ENCODE measurements at places on chromosomes 6 and 20.
A peak's percentile ranks its signal among the peaks of the same experiment; 100 is the strongest.

DNA sequence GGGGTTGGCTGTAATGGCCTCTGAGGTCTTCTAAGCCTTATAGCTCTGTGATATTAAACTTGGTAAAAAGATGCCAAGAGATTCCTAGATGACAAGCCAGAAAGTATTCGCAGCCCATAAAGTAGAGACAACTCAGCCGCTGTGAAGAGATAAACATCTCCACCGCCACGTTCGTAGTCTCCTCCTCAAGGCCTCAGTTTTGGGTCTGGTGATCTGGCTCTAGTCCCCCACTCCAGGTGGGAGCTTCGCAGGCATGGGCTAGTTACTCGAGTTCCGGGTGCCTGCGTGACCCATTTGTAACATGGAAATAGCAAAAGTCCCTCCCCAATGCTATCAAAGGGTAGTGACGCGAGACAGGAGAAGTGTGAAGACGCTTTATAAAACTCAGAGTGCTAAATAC is 28.3 kb upstream of the AFDN start:
- DNase-seq, result no peak

DNA sequence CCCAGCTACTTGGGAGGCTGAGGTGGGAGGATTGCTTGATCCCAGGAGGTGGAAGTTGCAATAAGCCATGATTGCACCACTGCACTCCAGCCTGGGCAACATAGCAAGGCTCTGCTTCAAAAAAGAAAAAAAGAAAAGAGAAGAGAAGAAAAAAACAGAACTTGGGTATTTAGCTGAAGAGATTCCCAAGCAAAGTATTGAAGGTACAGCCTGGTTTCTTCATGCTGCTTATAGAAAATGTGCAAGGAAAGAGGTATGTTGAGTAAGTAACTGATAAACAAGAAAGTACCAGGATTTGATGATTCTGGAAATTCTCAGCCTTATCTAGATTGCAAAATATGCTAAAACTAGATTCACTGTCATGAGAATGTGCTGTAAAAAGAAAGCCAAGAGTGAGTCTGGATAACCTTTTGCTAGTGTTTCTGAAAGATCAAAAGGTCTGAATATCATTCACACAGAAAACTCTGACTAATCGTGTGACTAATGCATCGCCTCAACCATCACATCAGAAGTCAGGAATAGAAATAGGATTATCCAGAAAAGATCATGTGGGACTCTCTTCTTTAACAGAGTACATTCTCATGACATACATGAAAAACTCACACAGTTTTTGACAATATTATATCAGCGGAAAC is 32.4 kb upstream of the NOP56 start:
- no peak for DNase-seq

GRCh38 chr6:160015778-160016684 is 47.1 kb downstream of the IGF2R start:
- no peak for DNase-seq

GRCh38 chr6:3594201-3594600 is 137.4 kb upstream of the SLC22A23 start:
- DNase-seq, result no peak

- DNase-seq, result peak; percentile 81
Measured at GRCh38 chr6:26195924-26196845, 109.0 kb downstream of the HFE start.

- peak; percentile 90 for DNase-seq
Measured at GRCh38 chr6:4135665-4136353, 434 bp upstream of the ECI2 start.

DNA sequence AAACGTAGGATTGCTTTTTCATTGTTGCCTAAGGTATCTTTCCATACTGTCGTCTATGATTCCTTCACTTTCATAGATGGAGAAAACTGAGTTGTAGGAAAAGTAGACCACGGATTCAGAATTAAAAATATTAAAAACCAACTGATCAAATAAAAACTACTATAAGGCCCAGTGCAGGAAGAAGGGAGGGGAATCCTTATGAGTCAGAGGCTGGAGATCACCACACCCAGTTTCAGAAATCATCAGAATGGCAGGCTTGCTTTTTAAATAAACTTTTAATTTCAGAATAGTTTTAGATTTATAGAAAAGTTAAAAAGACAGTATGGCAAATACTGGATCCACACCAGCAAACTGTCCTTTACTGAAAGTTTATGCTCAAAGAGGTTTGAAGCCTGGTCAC is 32.0 kb upstream of the POPDC3 start:
- DNase-seq, result no peak

DNA sequence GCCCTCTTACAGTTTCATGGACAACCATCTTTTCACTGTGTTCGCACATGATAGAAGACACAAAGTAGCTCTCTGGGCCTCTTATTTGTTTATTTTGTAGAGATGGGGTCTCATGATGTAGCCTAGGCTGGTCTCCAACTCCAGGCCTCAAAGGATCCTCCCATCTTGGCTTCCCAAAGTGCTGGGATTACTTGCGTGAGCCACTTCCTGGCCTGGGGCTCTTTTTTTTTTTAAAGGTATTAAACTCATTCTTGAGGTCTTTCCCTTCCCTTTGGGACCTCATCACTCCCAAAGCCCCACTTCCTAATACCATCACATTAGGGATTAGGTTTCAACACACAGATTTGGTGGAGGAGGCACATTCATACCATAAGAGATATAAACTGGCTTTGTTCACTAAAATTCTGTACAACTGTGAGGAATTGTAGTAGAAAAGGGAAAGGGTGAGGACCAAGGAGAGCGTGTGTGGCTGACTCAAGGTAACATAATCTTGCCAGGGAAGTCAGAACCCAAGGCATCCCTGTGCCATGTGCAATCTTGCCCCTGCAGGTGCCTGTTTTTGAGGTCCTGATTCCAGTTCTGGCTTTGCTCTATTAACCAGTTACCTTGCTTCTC is 45.5 kb downstream of the EIF2S2 start:
- no peak for DNase-seq

GRCh38 chr6:122075084-122075838 is 324.2 kb upstream of the HSF2 start:
- DNase-seq, result no peak

DNA sequence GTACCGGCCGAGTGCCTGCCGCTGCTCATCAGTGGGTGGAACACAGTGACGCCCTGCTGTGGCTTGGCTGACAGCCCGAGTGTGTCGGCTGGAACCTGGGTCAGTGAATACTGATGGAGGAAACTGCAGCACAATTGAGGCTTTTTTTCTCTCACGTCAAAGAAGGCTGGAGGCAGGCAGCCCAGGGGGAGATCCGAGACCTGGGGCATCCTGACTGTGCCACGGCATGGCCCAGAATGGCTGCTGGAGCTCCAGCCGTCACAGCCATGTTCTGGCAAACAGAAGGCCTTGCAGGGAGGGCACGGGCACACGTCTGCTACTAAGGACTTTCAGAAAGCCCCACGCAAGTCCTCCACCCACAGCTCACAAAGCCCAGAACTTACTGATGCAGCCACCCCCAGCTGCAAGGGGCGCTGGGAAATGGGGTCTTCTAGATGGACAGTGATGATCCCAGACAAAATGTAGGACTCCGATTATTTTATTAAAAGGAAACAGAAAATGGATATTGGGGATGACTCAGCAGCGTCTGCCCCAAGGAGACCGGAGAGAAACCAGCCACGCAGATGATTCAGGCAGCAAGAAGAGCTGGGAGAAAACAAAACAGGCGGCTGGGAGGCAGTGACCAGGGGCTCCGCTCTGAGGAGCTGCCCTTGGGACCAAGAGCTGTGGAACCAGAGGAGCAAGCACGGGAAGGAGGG is 140.0 kb downstream of the TAF4 start:
- DNase-seq, result no peak

- DNase-seq, result no peak
Measured at GRCh38 chr20:20744170-20744725, 31.8 kb upstream of the RALGAPA2 start.

DNA sequence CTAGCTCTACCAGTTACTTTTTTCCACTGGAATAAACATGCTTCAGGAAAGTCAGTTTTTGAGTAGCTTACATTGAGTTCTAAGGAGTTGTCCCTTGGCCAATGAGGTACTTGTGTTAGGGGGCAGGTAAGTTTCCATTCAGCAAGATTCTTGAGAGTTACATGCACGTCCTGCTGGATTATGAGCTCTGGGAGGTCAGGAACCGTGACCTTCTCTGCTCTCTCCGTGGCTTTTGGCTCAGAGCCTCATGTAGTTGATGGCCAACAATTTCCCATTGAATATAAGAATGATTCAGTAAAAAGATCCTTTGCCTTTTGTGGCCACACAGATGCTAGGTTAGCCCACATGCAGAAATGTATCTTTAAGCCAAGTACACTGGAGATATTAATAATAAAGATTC is 181.8 kb upstream of the RALGAPA2 start:
- no peak for DNase-seq

DNA sequence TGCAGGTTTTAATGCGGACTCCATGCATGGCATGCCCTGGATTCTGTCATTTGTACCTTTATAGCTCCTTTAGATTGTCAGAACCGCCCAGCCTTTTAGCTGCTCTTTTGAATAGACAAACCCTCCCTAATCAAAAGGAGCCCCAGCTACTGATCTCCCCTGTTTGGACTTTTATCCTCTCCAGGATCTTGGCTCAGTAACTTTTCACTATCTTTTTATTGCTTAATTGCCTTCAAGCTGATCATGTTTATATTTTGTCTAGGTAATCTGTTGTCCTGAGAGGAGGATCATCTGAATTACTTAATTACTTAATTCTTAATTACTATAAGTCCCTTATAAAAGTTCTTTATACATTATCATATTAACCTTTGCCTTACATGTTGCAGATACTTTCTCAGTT is 93.2 kb downstream of the HIVEP1 start:
- no peak for DNase-seq

- DNase-seq, result no peak
Measured at GRCh38 chr6:81762132-81762531, 9.7 kb upstream of the TENT5A start.

DNA sequence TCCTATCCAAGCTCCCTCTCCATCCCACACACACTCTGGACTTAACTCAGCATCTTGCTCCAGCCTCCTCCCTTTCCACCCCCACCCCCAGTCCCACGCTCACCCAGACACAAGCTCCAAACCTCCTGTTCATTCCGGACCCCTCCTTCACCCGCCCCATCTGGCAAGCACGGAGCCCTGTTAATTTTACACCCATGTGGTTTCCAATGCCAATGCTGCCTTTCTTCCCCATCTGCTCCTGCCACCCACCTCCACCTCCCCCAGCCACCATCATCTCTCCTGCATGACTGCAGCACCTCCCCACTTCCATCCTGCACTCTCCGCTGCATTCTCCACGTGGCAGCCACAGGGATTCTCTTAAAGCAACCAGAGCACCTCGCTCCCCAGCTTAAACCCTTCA is 9.9 kb upstream of the CDK5RAP1 start:
- DNase-seq, result no peak
